ENCODE measurements at places on chromosomes 11 and 22.

DNA sequence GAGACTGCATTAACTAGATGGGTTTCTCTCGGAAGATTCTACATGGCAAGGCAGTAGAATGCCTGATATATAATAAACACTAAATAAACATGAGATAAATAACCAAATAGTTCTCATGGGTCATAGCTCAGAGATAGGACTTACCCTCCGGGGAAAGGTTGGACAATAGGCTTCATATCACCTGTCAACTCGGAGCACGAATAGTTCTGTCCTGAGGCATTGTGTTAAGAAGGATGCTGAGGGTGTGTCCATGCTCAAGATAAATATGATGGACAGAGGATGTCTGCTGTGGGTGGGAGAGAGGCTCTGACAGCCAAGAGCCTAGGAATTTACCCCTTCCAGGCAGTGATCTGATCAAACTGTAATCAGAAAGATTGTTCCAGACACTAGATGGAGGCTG is 474.0 kb downstream of the MIAT start:
- no peak for DNase-seq

- no peak for DNase-seq
These were observed 15.1 kb downstream of the MYBPC3 start for GRCh38 chr11:47337229-47337924.

GRCh38 chr22:39773976-39774539 is 119.5 kb downstream of the ENTHD1 start:
- DNase-seq, result peak; percentile 74

- DNase-seq, result no peak
These were observed 371.5 kb downstream of the RAB38 start for GRCh38 chr11:87803748-87804147.

DNA sequence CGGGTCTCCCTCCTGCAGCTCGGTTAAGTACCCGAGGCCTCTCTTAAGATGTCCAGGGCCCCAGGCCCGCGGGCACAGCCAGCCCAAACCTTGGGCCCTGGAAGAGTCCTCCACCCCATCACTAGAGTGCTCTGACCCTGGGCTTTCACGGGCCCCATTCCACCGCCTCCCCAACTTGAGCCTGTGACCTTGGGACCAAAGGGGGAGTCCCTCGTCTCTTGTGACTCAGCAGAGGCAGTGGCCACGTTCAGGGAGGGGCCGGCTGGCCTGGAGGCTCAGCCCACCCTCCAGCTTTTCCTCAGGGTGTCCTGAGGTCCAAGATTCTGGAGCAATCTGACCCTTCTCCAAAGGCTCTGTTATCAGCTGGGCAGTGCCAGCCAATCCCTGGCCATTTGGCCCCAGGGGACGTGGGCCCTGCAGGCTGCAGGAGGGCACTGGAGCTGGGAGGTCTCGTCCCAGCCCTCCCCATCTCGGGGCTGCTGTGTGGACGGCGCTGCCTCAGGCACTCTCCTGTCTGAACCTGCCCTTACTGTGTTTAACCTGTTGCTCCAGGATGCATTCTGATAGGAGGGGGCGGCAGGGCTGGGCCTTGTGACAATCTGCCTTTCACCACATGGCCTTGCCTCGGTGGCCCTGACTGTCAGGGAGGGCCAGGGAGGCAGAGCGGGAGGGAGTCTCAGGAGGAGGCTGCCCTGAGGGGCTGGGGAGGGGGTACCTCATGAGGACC is 25.0 kb downstream of the FADS3 start:
- no peak for DNase-seq

DNA sequence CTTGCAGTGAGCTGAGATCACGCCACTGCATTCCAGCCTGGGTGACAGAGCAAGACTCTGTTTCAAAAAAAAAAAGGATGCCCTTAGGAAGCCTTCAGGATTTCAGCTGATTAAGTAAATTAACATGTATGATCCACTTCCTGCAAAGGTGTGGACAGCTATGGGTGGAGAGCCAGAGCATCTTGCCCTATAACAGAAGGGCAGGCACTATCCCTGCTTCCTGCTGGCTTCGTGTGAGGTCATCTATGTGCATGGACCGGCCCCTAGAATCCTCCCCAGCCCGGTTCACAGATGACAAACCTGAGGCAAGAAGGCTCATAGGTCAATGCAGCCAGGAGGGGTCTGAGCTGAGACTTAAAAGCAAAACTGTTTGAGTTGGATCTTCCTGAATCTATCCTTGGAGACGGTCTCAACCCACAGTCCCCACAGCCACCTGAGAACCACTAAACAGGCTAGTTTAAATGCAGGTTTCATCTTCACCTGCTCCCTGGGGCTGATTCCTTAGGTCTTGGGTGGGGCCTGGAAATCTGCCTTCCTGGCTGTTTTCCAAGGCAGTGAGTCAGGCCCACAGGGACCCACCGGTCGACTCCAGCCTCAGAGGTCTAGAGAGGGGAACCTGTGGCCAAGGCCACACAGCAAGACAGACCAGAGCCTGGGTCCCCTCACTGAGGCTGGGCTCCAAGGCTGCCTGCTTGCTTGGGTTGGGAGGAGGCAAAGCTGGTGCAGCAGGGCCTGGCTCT is 55.2 kb upstream of the MPEG1 start:
- DNase-seq, result no peak

GRCh38 chr11:114928260-114928870 is 250.0 kb downstream of the NXPE2 start:
- DNase-seq, result no peak

- DNase-seq, result no peak
These were observed 49.8 kb downstream of the PACSIN2 start for GRCh38 chr22:42964994-42965699.

- peak; percentile 98 for DNase-seq
These were observed at the start of gene CDC45 for GRCh38 chr22:19479355-19480172. Gene CDC45, plus strand, starts transcription at chr22:19479920. Its CDS starts 49 bp downstream, at chr22:19479969.

- DNase-seq, result peak; percentile 3
These were observed 331.8 kb downstream of the FAT3 start for GRCh38 chr11:92556431-92556830.

DNA sequence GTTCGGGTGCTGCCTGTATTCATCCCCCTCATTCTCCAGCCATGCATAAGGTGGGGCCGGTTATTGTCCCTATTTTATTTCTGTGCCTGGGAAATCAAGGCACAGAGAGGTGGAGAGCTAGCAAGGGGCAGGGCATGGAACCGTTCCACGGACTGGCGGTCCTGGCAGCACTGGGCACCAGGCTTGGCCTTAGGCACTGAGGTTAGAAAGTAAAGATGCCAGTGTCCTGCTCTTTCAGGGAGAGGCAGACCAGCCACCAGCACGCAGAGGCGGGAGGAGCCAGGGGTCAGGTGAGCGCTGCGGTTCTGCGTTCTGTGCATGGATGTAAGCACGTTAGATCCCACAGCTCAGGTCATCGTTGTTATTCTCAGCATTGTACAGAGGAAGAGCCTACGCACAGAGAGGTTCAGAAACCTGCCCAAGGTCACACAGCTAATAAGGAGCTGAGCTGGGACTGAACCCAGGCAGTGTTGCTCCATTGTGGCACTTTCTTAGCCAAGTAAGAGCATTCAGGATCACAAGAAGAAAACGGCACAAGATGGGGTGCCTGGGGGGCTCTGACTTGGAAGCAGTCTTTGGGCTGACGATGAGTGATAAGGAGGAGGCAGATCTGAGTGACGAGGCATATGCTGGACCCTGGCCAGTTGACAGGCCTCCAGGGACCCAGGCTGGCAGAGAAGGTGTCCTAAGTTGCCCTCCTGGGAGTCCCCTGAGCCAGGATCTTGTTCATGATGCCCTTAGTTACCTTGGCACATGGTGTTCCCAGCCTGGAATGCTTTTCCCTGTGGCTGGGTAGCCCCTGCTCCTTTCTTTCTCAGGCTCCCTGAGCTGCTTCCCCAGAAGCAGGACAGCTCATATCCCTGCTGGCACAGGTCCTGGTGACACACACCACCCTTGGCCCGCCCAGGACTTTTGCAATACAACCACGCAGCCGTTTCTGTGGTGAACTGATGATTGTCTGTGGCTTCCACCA is 41.1 kb downstream of the OSBPL5 start:
- DNase-seq, result no peak

GRCh38 chr11:113991170-113991569 is 16.3 kb downstream of the HTR3A start:
- no peak for DNase-seq

DNA sequence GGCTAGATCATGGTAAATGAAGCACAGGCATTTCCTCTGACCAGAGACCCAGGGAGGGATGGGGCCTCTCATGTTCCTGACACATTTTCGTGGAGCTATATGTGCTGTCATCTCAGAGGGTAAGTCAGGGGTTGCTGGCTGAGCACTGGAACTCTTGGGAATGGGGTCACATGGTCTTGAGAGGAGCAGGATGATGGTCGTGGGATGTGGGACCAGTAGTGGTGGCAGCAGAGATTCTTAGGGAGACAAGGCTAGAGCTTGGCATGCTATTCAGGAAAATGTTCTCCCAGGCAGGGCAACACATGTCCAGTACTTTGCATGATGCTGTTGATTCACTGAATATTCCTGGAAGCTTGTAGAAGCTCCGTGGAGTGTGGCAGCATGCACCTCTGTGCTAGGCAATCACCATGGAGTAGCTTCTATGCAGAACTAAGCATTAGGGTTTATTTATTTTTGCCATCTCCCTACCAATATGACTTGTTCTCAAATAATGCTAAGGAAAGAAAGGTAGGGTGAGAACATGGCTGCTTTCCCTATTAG is 31.4 kb upstream of the TTC12 start:
- no peak for DNase-seq

DNA sequence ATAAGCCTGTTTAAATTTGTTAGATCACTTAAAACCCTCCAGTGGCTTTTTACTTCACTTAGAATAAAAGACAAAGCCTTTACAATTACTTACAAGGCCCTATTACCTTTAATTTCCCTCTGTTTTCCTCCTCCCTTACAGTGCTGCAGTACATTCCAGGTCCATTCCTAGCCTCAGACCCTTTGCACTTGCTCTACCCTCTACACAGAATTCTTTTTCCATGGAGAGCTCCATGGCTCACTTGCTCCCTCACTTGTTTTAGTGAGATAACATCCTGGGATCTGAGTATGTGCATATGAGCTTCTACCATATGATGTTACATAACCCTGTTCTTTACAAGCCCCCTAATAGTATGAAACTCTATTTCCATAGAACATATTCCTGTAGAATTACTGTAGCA is 24.4 kb downstream of the ZNF214 start:
- no peak for DNase-seq

DNA sequence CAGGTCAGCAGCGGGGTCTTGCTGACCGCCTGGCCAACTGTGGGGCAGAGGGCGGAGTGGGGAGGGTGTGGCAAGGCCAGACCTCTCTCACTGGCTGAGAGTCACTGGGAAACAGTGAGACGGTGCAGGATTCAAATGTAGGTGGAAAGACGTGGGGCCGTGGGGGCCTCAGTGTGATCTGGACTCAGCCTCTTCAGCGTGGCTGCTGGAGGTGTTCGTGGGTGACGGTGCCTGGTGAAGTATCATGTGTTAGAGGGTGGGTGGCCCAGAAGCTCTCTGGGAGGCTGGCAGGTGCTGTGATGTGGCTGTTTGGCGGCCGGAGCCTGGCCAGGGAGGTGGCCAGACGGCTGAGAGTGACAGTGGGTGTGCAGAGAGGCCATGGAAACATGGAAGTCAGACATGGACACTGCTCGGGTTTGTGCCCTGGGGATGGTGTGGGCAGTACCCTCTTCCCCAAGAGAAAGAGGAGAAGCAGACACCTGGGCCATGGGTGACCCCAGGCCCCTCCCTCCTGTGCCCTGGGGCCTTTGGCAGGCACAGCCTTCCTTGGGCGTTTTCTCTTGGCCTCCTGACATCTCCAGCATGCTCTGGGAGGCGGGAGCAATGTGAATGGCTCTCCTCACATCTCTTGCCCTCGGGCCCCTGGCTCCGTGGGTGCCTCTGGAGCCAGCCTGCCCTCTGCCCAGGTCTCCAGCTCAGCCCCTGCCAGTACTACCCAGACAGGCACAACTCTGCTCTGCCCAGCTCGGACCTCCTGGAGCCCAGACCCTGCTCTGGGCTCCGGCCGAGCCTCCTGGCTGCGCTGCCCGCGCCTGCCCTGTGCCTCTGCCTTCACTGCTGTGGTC is 10.1 kb upstream of the ACR start:
- DNase-seq, result no peak

GRCh38 chr22:48517039-48518030 is 1310.3 kb downstream of the BRD1 start:
- no peak for DNase-seq

- peak; percentile 60 for DNase-seq
These were observed 6.8 kb downstream of the CFL1 start for GRCh38 chr11:65851083-65851579.

DNA sequence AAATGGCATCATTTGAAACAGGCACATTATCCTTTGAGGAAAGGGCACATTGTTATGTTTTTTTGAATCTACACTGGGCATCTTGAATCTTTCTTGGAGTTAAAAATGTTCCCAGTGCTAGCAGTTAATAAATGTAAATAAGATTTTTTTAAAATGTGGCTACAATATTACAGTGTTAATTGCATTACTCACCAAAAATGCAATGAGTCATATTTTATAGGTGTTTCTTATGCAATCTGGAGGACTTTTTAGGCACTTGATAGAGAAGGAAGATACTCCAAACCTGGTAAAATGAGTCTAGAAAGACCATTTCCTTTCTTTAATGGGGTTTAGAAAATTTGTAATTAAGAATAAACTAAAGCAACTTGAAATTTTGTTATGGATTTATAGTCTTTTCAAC is 238.0 kb downstream of the METTL15 start:
- DNase-seq, result no peak
